Stimulated activated CD8-positive, alpha-beta memory T cell treated with anti-CD3 and anti-CD28 coated beads, Interleukin-15, amount 100 ng/mL, for 24 hours (primary cell): ENCODE measurements at places on chromosomes 1 and 21.

DNA sequence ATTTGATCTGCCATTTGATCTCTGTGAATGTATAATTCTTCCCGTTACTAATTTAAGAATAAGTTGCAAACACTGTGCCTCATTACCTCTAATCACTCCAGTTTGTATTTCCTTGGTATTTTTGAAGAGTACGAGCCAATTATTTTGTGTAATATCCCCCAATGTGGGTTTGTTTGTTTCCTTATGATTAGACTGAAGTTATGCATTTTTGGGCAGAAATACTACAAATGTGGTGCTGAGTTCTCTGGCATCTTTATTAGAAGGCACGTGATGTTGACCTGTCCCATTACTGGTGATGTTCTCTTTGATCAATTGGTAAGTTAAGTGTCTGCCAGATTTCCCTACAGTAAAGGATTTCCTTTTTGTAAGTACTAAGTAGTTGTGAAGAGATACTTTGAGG lies 10.3 kb downstream of the MIXL1 start:
- no peak for DNase-seq

- DNase-seq, result no peak
These were observed 54.8 kb downstream of the NPHP4 start for GRCh38 chr1:5937373-5937857.

DNA sequence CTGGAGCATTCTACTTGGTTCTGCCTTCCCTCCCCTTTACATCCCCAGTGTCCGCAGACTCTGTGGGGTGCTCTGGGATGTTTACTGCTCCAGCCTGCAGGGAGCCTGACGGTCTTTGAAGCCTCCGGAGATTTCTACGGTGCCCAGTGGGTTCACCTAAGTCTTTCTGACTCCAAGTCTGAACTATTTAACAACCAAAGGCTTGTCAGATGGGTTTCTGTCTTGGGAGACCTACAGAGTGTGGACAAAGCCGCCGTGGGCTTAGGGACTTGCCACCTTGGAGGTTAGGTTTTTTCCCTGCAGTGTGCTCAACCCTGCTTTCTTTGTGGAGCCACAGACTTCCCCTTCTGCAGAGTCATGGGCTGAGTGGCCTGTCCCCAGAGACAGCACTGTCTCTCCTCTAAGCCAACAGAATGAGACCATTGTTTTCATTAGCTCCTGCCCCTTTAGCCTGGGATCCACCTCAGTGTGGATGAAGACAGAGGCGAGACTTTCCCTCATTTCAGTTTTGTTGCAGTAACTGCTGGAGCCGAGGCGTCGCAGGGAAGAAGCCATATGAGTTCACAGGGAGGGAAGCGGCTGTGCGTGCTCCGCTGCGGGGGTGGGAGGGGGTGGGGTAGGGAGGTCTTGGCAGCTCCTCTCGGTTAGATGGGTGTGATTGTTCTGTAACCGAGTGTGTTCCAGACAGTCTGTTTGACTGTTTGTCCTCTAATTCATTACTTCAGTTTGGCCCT lies 120.7 kb downstream of the CNIH3 start:
- no peak for DNase-seq

DNA sequence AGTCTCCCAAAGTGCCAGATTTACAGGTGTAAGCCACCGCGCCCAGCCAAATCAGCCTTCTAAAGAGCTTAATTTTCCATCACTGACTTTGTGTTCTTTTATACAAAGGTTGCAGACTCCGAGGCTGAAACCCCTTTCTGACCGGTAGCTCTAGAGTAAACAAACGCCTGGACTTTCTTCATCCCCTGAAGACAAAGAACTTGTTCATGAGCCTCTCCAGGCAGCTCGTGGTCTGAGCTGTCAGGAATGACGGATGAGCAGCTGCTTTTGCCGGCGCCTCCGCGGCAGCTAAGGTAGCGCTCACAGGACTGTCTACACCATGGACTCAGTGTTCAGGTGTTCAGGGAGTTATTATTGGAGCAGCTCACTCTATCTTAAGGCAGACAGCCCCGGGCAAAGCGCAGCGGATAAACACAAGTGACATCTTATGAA lies 128.5 kb upstream of the ERRFI1 start:
- no peak for DNase-seq

DNA sequence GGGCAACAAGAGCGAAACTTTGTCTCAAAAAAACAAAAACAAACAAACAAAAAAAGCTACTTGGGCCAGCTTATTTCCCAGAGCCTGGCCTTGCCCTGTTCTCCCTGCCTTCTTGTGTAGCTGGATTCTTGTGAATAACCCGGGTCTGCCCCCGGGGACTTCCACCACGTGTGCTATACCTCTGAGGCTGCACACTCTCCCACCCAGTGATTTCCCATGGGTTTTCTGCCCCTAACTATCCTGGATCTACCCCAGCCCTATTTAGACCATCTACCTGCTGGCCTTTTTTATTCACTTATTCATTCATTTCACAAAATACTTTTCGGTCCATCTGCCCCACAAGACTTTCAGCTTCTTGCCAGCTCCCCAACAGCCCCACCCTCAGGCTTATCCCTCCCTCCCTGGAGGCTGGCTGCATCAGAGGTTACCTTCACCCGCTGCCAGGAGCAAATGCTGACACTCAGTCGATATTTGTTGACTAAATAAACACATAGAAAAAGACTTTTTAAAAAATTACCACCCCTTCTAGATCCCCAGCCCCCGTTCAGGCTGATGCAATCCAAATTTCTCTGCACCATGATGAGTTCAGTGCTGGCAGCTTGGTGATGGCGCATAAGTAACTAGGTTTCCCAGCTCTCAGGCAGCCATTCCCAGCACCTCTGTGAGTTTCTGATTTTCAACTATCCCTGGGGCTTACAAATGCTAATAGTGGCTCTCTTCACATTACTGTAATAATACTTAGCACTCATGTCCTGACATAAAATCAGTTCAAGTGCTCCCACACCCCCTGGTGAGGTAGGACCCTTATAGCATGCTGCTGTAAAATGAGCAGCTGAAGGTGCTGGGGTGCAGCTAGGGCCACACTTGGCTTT lies 30.7 kb upstream of the TARBP1 start:
- DNase-seq, result no peak

GRCh38 chr1:25896266-25896665 lies 10.0 kb downstream of the STMN1 start:
- no peak for DNase-seq

DNA sequence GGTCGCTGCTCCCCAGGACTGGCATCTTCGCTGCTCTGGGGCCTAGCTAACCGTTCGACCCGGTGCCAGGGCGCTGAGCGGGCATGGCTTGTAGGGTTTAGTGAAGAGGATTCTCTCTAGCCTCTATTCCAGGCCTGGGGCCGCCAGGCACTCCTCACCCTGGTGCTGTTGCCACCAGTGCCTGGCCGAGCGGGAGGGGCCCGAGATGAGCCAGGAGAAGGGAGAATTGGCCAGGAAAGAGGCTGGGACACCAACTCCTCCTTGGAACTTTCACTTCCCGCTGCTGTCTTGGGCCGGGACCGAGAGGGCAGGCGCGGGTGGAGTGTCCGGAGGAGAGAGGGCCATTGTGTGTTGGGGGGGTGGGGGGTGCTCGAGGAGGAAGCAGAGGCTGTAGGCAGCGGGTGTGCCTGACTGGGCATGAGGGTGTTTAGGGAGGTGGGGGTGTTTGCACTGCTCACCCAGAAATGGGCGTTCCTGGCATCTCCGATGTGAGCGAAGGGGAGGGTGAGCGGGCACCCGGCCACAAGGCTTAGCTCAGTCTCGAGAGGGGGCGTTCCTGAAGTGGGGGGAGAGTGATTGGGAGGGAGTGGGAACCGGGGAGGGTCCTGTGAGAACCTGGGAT lies 772 bp downstream of the ADAM15 start:
- DNase-seq, result no peak

GRCh38 chr1:192903142-192903541 lies 94.3 kb downstream of the RGS2 start:
- DNase-seq, result no peak

DNA sequence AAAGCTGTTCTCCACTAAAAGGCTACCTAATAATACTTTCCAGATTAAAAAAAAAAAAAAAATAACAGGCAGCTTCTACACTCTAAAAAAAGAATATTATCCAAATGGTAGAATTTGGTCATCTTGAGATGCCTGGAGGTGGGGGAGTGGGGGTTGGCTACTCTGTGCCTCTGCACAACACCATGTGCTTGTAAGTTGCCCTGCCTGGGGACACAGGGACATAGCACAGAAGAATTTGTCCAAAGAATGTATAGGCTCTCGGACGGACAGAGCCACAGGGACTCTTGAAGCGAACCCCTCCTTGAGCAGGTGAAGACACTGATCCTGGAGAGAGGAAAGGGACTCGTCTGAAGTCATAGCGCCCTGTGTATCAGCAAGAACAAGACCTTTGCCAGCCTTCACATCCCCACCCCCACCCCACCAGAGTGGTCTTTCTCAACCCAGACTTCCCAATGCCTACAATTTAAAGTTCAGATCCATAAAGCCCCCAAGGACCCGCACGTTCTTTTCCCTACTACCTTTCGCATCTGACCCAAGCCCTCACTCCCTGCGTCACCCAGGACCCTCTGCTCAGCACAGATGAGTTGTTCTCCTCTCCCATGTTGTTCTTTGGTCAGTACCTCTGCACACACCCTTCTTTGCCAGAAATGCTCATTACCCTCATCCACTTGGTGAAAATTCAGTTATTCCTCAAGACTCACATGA lies 72.6 kb downstream of the LGR6 start:
- DNase-seq, result no peak

DNA sequence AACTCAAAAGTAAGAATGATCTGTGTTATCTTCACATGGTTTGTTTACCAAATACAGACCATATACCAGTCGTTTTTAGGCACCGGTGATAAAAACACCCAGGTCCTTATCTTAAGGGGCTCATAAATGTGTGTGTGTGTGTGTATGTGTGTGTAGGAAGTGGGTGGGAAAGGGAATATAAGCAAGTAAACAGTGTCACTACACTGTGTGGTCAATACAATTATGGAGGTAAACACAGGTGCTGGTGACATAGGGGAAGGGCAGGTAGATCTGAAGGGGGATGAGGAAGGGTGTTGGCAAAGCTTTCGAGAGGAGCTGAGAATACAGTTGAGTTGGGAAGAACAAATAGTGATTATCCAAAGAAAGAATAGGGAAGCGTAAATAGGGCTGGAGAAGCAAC lies 19.1 kb upstream of the MRPS6 start:
- no peak for DNase-seq

DNA sequence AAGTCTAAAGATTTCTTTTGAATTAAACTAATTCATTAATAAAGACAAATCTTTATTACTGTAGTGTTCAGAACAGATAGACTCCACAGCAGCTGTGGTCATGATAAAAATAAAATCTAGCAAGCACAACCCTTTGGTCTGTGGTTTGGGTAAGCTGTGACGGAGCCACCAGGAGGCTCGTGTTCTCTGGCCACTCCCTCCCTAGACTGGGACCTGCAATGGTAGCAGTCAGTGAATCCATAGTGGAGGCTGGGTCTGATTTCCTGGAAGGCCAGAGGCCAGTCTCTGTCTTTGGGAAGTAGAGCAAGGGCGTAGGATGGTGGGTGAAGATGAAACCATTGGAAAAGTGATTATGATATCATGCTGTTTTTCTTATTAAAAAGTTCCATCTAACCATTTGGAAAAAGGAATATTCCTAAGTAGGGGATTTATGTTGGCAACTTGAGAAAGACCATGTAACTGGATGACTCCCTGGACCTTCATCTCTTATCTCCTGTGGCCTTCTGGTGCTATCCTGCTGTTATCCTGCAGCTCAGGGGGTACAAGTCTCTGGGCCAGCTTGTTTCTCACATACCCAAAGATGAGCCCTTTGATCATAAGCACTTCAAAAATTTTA lies 39.0 kb downstream of the TENT5C start:
- DNase-seq, result no peak

DNA sequence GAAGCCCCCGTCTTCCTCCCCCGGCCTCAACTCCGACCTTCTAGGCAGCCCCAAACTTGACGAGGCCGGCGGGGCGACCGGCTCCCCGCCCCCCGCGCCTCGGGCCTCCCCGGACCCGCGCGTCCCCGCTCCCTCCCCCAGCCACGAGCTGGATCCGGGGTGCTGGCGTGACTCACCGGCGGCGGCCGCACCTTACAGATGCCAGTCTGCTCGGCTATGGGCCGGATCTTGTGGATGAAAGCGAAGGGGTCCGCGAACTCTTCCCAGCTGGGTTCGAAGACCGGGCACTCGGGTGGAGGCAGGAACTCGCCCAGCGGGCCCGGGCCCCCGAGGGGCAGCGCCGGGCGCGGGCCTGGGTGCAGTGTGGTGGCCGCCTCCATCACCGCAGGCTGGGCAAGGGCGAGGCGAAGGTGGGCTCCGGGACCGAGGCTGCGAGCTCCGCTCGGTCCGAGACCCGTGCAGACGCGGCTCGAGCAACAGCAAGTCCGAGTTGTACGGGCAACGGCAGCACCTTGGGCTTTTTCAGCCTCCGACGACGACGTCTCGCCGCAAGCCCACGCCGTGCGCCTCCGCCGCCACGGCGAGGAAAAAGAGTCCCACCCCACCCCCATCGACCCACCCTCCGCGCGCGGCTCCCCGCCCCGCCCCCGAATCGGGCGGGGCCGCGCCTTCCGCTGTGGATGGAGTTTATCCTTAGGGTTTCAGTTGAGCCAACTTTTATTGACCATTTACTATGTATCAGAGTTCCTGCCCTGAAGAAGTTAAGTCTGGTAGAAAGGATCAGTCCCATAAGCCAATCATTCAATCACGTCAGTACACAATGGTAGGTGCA lies at the start of gene KDM5B:
TSS of gene KDM5B (minus strand) at position 496 of the 832 bp plus-strand sequence. CDS start at position 380, 116 bp downstream.
- DNase-seq, result no peak
